ENCODE measurements at places on chromosomes 16 and 17.

- DNase-seq: peak; percentile 45
Observed at GRCh38 chr17:27430882-27431491, 25.3 kb upstream of the KSR1 start.

GRCh38 chr17:5560361-5560988 is 23.8 kb downstream of the NLRP1 start:
- DNase-seq: no peak

DNA sequence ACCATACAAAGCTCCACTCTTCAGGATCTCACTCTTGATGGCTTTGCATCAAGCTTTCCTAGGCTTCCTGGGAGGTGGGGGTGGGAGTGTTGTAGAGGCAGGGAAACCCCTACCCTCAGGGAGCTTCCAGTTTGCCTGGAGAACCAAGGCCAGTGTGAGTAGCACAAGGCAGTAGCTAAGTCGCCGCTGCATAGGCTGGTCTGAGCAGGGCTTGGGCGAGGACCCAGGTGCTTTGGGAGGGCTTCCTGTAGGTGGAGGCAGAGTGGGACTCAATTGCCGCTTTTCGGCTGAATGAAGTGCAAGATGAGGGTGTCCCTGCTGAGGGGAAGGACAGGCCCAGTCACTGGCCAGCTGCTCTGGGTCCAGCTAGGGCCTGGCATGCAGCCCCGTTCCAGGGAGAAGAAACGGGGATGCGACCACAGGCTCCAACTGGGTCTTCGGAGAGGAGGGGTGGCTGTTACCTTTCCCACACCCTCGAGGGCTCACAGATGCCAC is 3.9 kb downstream of the CD79B start:
- no peak for DNase-seq

- no peak for DNase-seq
Observed at GRCh38 chr17:72717676-72718075, 374.8 kb downstream of the SLC39A11 start.

DNA sequence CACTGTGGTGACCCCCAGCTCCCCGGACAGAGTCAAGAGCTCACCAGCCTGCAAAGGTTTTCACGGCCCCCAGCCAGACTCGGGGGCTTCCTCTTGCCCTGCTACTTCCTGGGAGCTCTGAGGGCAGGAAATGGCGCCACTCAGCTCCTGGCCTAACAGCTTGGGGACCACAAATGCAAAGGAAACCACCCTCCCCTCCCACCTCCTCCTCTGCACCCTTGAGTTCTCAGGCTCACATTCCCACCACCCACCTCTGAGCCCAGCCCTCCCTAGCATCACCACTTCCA is 375 bp upstream of the SPN start:
- DNase-seq: no peak

DNA sequence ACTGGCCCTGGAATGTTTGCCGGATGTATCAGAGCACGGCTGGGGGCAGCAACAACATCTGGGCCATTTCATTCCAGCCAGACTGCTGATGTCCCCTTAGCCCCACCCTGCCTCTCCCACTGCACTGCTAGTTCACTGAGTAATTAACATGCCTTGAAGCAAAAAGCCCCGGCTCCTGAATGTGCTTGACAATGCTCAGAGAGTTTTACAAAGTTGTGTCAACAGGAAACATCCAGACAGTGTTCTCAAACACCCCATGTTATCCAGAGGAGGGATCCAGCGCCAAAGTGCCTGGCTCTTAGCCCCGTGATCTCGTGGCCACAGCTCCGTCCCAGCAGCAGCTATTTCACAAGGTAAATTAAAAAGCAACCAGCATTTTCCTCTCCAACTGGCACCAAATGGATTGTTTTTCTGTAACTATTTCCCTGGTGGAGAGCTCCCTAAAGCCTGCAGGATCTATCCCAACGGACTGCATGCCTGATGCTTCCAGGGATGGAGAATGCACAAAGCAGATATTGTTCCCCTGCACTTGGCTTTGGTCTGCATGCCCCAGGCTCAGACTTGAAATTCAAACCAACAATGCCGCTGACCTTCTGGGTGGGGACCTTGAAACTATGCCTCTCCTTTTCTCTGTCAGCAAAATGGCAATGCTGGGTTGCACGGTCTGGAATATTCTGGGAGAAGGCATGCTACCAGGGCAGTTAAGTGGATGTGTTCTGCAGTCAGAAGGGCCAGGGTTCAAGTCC is 115.6 kb upstream of the CDH5 start:
- no peak for DNase-seq

DNA sequence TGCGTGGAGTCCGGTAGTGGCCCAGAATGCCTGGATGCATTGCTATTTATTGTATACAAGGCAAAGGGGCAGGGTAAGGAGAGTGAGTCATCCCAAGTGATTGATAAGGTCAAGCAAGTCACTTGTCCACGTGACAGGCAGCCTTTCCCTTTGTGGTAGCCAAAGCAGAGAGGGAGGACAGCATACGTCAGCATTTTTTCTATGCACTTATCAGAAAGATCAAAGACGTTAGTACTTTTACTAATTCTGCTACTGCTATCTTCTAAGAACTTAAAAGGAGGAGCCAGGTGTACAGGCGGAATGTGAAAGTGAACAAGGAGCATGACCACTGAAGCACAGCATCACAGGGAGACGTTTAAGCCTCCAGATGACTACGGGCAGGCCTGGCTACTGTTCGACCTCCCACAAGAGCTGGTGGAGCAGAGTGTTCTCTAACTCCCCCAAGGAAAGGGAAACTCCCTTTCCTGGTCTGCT is 47.9 kb upstream of the ARL4D start:
- DNase-seq: no peak

- DNase-seq: no peak
Observed at GRCh38 chr16:84136331-84137125, 8.4 kb downstream of the HSDL1 start.

DNA sequence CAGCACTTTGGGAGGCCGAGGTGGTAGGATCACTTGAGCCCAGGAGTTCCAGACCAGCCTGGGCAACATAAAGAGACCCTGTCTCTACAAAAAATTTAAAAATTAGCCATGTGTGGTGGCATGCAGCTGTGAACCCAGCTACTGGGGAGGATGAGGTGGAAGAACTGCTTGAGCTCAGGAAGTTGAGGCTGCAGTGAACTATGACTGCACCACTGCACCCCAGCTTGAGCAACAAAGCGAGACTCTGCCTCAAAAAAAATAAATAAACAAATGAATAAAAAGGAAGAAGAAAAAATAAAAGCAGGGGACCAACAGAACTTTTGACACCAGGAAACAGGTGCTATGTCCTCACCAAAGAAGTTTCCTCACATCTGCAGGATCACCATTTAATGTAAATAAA is 14.2 kb downstream of the TERF2 start:
- no peak for DNase-seq

GRCh38 chr16:50547340-50548124 is 664 bp upstream of the NKD1 start:
- peak; percentile 38 for DNase-seq

DNA sequence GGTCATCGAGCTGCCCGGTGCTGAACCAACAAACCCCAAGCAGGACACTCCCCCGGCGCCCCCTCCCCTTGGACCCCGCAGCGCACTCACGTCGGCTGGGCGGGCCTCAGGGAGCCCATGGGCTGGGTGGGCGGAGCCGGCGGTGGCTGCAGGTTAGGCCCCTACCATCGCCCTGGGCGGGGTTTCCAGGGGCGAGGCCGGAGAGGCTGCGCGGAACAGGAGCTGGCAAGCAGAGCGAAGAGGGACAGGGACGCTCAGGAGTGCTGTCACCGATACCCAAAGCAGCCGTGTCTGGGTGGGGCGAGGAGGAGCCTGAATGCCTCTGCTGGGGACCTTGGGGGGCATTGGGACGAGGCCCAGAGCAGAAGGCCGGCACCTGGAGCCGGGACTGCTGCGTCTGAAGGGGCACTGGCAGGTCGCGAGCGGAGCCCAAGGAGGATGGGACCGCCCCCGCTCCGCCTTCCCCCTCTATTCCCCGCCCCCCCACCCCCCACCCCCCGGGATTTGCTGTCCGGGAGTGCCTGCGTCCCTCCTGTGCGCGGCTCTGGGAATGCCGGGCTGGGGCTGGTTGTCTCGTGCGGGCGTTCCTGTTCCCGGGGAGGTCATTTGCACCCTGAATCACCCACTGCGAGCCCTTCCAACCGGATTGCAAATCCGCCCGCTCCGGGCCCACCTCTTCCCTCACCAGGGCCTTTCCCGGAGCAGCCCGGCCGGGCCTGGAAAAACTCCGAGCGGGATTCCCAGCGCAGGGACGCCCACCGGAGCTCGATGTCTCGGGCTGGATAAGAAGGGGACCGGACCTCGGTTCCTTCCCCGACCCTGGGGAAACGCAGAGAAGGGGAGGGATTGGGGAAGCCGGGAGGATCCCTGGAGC is 902 bp downstream of the ARHGAP27 start:
- peak; percentile 83 for DNase-seq

GRCh38 chr16:51125992-51126391 is 25.1 kb downstream of the SALL1 start:
- no peak for DNase-seq

DNA sequence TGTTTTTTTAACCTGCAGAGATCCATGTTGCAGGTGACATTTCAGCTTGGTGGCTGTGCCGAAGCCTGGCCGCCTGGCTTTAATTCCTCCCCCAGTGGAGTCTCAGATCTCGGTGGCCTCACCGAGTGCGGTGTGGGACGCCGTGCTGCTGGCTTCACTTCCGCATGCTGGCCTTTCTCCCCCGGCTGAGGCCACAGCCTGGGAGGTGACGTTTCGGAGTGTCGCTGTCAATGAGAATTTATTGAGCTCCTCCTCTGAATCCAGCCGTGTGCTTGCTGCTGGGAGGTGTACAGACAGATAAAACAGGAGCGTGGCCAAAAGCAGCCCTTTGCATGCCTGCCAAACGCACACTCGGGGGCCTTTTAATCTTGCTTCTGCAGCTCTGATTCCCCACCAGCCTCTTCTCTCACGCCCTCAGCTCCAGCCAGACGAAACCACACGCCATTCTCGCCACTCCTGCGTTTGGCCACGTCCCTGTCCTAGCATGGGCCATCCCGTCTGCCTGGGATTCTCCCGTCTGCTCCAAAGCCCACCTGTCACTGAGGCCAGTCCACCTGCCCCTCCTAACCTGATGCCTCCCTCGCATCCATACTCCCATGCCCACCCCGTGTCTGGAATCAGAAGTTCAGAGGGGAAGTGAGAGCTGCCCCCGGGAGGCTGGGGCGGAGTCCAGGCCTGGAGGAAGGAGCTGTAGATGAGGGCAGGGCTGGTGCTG is 3.6 kb downstream of the GSE1 start:
- DNase-seq: no peak

DNA sequence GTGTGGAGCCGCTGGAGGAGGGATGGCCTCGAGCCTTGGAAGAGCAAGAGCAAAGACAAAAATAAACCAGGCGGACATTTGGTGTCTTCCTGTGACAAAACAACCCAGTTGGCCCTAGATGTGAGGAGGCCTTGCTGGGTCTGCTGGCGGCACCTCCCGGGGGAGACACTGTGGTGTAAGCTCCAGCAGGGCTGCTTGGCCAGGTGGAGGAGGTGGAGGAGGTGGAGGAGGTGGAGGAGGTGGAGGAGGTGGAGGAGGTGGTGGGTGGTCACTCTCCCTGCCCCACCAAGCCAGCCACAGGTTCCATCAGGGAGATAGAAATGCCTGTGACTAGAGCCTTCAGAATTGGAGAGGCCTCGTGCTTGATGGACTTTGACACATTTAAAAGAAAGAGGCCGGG is 32.1 kb downstream of the DBNDD1 start:
- DNase-seq: no peak

GRCh38 chr17:51706093-51706492 is 445.7 kb downstream of the UTP18 start:
- DNase-seq: no peak

DNA sequence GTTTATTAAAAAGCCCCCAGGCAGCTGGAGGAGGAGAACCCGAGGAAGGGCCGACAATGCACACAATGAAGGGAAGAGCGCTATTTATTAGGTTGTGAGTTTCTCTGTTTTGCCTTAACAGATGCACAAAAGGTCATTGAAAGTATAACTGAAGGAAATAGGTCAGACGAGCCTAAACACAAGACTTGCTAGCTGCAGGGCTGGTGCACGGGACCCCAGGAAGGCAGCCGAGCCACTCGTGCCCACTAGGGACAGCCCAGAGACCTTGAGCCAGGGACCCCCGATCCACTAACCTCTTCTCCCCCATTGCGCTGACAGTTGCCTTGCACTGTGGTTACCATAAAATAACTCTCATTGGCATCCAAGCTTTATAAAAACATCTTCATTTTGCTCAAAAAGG is 11.3 kb downstream of the LITAFD start:
- DNase-seq: no peak

GRCh38 chr16:50425648-50426047 is 56.9 kb upstream of the BRD7 start:
- no peak for DNase-seq

- no peak for DNase-seq
Observed at GRCh38 chr16:86046667-86047270, 147.8 kb downstream of the IRF8 start.

GRCh38 chr16:262121-262745 is 13.5 kb downstream of the RGS11 start:
- no peak for DNase-seq

DNA sequence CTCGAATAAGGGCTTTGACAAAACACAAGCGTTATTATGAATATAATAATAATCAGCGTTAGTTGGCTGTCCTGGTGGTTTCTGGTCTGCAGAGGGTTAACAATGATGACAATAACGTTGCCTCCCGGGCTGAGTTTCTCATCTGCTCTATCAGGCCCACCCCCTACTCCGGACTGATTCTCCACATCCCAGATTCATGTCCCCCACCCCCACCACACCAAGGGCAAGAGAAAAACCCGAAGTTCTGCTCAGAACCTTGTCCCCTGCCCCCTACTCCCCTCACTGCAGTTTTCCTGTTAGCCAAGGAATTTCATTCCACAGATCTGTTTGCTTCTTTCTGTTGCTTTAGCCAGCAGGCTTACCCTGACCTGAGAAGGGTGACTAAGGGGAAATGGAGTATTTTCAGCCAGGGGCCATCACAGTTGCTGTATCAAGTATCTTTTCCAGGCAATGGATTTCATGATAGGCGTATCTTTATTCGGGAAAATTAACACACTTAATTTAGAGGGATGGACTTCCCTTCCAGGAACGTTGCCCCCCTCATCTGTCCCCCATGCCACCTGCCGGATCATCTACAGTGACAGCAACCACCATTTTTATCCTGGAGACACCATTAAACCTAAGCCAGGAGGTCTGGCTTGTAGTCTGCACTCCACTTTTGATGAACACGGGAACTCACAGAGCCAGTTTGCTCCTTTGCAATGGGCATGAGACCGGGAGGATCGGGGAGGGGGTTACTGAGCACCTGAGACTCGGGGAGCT is 23.7 kb downstream of the ALOX15 start:
- DNase-seq: no peak

GRCh38 chr17:34579017-34579946 is at the start of gene TMEM132E:
TSS of gene TMEM132E (plus strand) at chr17:34579582. CDS start at chr17:34581077, 1,495 bp downstream.
- DNase-seq: peak; percentile 13

DNA sequence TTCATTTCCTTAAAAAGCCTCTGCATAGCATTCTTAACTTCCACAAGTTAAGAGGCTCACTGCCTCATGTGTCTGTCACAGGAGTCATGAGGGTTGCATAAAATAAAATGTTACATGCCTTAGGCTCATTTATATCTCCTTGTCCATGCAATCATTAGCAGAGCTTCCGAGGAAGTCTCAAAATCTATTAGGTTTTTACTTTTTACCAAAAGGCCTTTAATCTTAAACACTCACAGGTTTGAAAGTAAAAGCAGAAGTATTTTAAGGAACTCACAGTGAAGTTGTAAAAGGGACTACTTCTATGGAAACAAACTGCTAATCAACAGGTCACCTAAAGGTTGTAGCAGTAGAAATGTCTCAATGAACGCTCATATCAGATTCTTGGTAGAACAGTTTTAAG is 5.2 kb upstream of the ATP6V0A1 start:
- DNase-seq: no peak

All from A549 (cell line).